ENCODE measurements at places on chromosomes 12 and 14.

GRCh38 chr12:84974155-84974815 lies 61.7 kb upstream of the SLC6A15 start:
- DNase-seq = no peak

DNA sequence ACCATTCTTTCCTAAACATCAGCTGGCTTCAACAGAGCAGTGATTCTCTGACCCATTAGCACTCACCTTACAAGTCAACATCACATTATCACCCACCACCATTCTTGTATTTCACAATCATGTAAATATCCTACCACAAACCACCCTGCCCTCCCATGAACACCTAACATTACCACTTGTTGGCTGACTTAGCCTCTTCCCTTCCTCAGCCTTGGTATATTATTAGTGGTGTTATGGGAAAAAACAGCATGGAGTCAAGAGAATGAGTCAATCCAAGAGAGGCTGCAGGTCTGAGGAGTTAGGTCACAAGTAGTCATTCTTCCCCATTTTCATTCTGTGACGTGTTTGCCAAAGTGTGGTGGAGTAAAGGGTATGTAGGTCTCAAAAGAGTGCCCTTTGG lies 22.3 kb upstream of the MGP start:
- no peak for DNase-seq

DNA sequence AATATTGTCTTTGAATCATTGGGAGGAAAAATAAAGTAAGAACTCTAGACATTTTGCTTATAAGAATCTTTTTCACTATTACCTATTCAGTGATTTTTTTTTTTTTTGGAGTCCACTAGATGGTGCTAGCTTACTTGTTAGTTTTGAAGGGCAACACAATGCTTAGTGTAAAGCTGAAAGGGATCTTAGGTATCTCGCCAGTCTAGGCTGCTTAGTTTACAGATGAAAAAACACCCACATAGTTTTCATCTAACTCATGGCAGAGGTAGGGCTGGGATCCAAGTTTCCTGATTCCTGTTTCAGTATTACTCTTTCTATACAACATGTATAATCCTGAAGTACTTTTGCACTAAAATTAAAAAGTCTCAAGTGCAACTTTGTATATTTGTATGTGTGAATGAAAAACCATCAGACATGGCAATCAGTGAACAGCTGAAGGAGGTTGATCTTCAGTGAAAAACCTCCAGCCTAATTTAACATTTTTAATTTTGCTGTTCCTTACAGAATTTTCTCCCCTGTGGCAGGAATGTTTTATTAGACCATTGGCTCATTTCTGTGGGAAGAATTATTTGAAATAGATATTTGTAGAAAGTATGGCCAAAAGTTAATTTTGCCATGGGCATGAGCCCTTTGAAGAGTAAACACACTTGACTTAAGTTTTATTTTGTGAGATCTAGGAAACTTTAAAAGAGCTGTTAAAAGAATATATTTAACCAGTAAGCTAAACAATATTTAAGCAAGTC lies 40.7 kb downstream of the LRRIQ1 start:
- no peak for DNase-seq

GRCh38 chr12:19447386-19447785 lies 8.1 kb downstream of the AEBP2 start:
- no peak for DNase-seq

GRCh38 chr12:33671676-33672075 lies 232.1 kb upstream of the SYT10 start:
- DNase-seq = no peak

DNA sequence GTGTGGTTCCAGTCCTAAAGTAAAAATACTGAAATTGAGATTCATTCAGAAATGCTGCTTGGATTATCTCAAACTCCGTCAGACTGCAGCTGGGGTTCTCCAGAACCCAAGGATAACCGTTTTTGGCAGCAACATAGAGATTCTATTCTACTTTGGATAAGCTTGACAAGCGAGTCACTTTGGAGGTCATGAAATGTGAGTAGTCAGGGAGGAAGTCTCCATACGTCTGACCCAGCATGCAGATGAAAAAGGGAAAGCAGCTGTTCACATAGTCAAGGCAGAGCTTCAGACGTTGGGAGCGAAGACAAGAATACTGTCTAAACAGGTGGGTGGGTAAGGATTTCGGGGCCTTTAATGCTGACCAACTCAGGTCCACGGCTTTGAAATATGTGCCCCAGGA lies 14.9 kb upstream of the HSP90B1 start:
- DNase-seq = no peak

DNA sequence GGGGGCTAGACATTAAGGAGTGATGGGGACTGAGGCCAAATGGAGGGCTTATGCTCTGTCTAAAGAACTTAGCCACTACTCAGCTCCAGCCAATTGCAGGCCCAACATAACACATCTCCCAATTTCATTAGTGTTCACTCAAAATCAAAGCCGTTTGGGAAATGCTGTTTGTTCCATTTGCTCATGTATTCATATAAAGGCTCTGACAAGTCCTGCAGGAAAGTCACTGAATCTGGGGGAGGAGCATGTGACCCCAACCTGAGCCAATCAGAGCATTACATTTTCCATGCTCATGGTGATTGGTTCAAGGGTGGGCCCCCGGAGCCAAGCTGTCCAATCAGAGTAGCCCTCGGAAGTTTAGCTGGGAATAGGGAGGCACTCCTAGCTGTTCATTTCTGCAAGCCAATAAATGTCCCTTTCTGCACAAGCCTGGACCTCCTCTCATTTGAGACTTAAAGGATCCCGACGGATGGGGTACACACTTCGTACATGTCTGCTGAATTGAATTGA lies 20.9 kb downstream of the SDSL start:
- no peak for DNase-seq

GRCh38 chr12:99644629-99645028 lies 2.9 kb upstream of the GARIN6 start:
- no peak for DNase-seq

- DNase-seq = no peak
These were observed 211.8 kb downstream of the FOXN3 start for GRCh38 chr14:89205137-89205740.

DNA sequence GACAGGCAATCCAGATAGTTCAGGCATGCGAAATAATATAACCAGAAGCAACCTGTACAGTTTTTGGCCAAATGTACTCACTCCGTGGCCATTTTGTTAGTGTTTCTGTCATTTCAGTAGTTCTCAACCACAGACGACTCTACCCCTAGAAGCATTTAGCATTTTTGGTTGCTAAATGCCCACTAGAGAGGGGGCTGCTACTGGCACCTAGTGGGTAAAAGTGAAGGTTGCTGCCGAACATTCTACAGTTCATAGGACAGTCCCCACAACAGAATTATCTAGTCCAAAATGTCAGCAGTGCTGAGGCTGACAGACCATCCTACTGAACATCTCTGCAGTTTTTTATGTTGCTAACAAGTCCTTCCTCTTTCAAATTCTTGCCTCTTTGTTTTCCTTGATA lies 107.4 kb downstream of the TSHR start:
- no peak for DNase-seq

GRCh38 chr14:58239244-58240195 lies 5.1 kb upstream of the PSMA3 start:
- no peak for DNase-seq

GRCh38 chr12:104282109-104282508 lies 21.4 kb upstream of the EID3 start:
- no peak for DNase-seq

- DNase-seq = no peak
These were observed 31.0 kb downstream of the SIX1 start for GRCh38 chr14:60618241-60618640.

GRCh38 chr14:88960496-88960895 lies 136.0 kb downstream of the TTC8 start:
- no peak for DNase-seq

DNA sequence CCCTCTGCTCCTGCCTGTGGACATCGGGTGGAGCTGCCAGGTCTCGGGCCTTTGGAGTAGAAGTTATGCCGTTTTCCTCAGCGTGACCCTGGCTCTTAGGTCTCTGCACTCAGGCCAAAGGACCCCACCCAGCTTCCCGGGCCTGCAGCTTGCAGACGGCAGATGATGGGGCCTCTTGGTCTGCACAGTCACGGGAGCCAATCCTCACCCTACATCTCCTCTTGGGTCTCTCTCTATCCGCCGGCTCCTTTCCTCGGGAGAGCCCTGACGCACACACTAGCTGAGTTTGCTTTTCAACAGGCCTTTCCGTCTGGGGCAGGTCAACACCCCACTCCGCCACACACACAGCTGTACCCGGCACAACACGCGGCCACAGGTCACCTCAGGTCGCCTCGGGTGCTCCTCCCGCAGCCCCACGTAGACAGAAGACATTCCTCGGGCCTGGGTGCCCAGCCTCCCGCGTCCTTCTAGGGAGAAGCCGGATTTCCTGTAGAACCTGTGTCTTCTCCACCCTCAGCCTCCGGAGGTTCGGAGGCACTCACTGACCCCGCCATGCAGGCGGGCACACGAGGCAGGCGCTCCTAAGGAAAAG lies 9.9 kb downstream of the GALNT9 start:
- DNase-seq = no peak

GRCh38 chr12:75489187-75489586 lies 8.6 kb downstream of the GLIPR1 start:
- no peak for DNase-seq

DNA sequence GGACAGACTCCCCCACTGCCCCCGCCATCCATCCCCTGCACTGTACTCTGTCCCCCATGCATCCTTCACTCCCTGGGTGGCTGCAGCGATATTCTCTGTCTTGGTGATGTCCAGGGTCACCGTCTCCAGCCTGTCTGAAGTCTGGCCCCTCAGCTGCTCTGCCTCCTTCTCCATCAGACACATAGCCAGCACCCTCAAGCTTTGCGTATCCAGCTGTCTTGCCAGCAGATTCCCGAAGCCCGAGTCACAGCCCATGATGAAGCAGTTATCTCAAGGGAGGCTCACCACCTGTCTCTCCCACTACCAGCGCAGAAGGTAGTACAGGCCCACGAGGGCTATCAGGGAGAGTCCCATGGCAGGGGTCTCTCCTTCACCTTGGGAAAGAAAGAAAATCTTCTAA lies 77.8 kb downstream of the HSD17B6 start:
- no peak for DNase-seq

DNA sequence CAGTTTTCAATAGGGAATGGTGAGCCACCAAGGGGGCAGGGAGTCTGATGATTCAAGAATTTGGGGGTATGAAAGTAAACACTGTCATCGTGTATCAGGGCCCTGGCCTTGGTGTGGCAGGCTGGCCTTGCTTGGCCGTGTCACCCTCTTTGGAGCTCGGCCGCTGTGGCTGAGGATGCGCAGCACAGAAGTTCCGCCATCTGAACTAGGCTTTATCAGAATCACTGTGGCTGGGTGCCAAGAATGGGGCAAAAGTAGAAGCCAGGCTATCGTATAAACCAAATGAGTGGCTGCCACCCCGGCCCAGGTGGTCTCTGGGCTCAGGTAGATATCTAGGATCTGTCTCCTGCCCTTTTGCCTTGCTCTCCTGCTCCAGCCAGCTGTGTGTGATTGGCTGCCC lies 137.4 kb downstream of the PAPOLA start:
- no peak for DNase-seq

Data from GM12864 (cell line).